Esophagus muscularis mucosa (tissue), 4 donors: ENCODE measurements at places on chromosomes 6 and 20. TPM values are rescaled to one million over a fixed set of nuclear protein-coding genes. Genes with fewer than 3 reads are reported as not detected.

POLR3F gene
- total RNA-seq, result 12.5 TPM

LGSN gene
- not detected for total RNA-seq

DNA sequence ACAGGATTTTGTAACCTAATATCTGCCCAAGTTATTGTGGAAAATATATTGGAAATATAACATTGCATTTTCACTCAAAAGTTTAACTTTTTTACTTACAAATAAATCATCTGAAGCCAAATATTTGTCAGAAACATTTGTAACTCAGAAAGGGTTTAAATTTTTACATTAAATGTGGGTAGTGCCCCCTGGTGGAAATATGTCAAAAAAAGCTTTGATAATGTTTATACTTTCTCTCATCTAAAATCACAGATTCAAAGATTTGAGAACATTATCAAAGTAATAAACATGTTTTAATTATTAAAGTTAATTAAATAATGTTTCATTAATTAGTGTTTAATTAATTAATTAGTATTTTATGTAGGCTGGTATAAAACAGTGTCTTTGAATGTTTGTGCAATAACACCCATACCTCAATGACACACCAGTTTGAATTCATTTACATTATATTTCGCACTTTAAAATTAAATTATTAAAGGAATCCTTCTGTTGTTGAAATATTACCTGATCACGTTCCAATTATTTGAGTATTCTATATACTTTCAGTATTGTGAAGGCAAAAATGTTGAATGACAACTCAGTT is 320.1 kb upstream of the FKBP1C start:
- H3K36me3 ChIP-seq, result no peaks in the 10 kb centered on the region
- DNase-seq, result no peak
- no peaks in the 10 kb centered on the region for H3K4me1 ChIP-seq
- H3K27me3 ChIP-seq, result no peaks in the 10 kb centered on the region
- H3K27ac ChIP-seq, result no peak overlapping the region

- peaks cover 5% of the 10 kb centered on the region for H3K27me3 ChIP-seq
- no peak for DNase-seq
- no peak overlapping the region for H3K27ac ChIP-seq
- H3K4me3 ChIP-seq, result no peak overlapping the region
- H3K36me3 ChIP-seq, result no peaks in the 10 kb centered on the region
- H3K4me1 ChIP-seq, result peaks cover 11% of the 10 kb centered on the region
Measured at GRCh38 chr20:32979201-32979998, 24.8 kb downstream of the SUN5 start.

- H3K4me3 ChIP-seq, result no peak overlapping the region
- H3K36me3 ChIP-seq, result no peaks in the 10 kb centered on the region
- no peaks in the 10 kb centered on the region for H3K4me1 ChIP-seq
- H3K27ac ChIP-seq, result no peak overlapping the region
Measured at GRCh38 chr6:40355532-40355931, 231.6 kb downstream of the LRFN2 start.
